ENCODE measurements at places on chromosomes 7 and 10. TPM values are rescaled to one million over a fixed set of nuclear protein-coding genes. Genes with fewer than 3 reads are reported as not detected.

MSRB2 gene
- total RNA-seq = 4.5 TPM

STRIP2 gene
- total RNA-seq = 2.8 TPM

TAC1 gene
- not detected for total RNA-seq

ZCWPW1 gene
- total RNA-seq = 0.94 TPM
